NCI-H524 treated with DMSO at 0.1 percent for 48 hours (cell line): ENCODE measurements at places on chromosomes 4 and X.

- DNase-seq: no peak
These were observed 47.0 kb downstream of the SOD3 start for GRCh38 chr4:24842356-24842755.

DNA sequence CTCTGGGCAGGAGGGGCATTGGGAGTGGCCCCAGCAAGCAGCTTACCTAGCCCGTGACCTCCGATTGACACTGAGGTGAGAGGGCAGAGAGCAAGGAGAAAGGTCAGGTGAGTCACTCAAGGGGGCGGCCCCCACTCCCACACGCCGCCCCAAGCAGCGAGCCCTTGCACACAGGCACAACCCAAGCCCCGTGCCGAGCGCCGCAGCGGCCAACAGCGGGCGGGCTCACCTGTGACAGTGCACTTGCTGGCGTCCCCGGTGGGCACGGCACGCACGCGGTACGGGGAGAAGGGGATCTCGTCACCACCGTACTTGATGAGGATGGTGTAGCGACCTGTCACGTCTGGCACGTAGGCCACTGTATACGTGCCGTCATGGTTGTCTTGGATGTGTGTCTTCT lies 17.2 kb downstream of the FLNA start:
- no peak for DNase-seq

DNA sequence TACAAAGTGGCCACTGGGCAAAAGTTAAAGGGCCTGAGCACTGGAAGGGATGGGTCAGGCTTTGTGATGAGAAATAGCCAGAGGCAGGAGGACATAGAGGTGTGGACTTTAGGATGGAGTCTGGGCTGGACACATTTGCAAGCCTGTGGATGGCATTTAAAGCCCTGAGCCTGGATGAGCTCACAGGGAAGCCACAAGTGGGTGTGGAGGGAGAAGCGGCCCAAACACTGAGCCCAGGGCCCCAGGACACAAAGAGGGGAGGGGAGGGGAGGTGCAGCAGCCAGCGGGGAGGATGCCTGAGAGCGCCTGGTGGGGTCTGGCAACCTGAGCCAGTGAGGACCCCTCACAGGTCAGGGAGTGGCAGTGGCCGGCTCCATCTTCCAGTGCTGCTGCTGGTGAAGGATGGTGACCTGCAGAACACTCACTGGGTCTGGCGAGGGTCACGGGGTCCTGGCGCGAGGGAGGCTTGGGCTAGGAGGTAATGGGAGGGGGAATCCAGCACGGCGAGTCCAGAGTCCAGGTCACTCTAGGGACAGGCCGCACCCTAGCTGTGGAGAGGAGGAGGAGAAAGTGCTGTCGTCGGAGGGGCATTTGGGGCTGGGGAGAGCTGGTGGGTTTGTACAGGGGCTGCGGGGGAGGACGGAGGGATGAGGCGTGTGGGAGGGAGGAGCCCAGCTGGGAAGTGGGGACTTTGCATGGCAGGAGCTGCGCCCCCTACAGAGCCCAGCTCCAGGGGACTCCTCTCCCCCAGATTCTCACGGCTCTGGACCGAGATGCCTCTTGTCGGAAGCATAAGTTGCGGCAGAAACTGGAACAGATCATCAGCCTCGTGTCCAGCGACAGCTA lies 7.0 kb downstream of the LAGE3 start:
- no peak for DNase-seq

- DNase-seq: no peak
These were observed 1.1 kb upstream of the RRH start for GRCh38 chr4:109826719-109827118.

GRCh38 chrX:46040001-46040400 lies 505.2 kb downstream of the ZNF674 start:
- DNase-seq: no peak

GRCh38 chr4:128277856-128278255 lies 9.8 kb downstream of the PGRMC2 start:
- DNase-seq: no peak

DNA sequence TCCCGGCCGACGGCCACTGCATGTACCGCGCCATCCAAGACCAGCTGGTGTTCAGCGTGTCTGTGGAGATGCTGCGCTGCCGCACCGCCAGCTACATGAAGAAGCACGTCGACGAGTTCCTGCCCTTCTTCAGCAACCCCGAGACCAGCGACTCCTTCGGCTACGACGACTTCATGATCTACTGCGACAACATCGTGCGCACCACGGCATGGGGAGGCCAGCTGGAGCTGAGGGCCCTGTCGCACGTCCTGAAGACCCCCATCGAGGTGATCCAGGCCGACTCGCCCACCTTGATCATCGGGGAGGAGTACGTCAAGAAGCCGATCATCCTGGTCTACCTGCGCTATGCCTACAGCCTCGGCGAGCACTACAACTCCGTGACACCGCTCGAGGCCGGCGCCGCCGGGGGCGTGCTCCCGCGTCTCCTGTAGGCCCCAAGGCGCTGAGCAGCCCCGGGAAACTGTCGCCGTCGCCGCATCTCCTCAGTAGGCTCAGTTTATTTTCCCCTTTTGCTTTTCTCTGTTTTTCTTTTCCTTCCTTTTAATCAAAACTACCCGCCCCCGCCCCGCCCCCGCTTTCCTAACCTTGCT lies 799 bp downstream of the OTUD6A start:
- DNase-seq: no peak

- DNase-seq: no peak
These were observed 23.1 kb downstream of the DACH2 start for GRCh38 chrX:86171366-86171765.
